ENCODE measurements at places on chromosomes 1 and 21. TPM values are rescaled to one million over a fixed set of nuclear protein-coding genes. Genes with fewer than 3 reads are reported as not detected.

Gene MPZ
- 3.7 TPM for polyA plus RNA-seq

Gene HTR1D
- 0.30 TPM for polyA plus RNA-seq

Gene PRPF38B
- polyA plus RNA-seq: 57.3 TPM

Gene GPR61
- 0.59 TPM for polyA plus RNA-seq

Gene EFNA3
- 4.9 TPM for polyA plus RNA-seq

Gene GJA9
- 0.51 TPM for polyA plus RNA-seq

Gene CELA3A
- polyA plus RNA-seq: not detected

Gene CD1B
- polyA plus RNA-seq: not detected

Gene OLFML3
- 126 TPM for polyA plus RNA-seq

Gene PROX1
- 7.9 TPM for polyA plus RNA-seq

Gene HMGCL
- 75.9 TPM for polyA plus RNA-seq

Gene RGS18
- 2.2 TPM for polyA plus RNA-seq

Gene PGBD5
- 7.4 TPM for polyA plus RNA-seq

Gene FNDC5
- 47.7 TPM for polyA plus RNA-seq

Gene IVL
- polyA plus RNA-seq: 0.27 TPM

Gene ZMPSTE24
- 56.5 TPM for polyA plus RNA-seq

Gene CD5L
- polyA plus RNA-seq: not detected
